ENCODE measurements at places on chromosomes 11 and 22. TPM values are rescaled to one million over a fixed set of nuclear protein-coding genes. Genes with fewer than 3 reads are reported as not detected.

GRCh38 chr22:22913989-22914388 lies 26.4 kb downstream of the IGLL5 start:
- no peak for DNase-seq

DNA sequence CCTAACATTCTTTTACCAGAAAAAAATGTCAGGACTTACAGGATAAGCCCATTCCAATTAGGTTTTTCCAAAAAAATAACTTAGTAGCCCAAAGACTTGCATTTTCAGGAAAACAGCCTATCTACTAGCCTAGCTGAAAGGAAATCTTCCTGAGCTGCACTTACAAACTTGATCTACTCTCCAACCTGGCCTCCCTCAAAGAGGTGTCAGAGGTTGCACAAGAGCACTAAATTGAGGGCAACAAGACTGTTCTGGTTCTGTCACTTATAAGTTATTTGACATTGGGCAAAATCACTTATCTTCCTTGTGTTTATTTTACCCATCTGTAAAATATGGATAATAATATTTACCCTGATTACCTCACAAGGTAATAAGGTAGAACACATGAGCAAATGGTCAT lies 7.9 kb upstream of the SOX6 start:
- no peak for DNase-seq

GRCh38 chr11:69770540-69770939 lies 4.6 kb downstream of the FGF4 start:
- DNase-seq: peak; percentile 63

OOSP1 gene
- not detected for total RNA-seq

DNA sequence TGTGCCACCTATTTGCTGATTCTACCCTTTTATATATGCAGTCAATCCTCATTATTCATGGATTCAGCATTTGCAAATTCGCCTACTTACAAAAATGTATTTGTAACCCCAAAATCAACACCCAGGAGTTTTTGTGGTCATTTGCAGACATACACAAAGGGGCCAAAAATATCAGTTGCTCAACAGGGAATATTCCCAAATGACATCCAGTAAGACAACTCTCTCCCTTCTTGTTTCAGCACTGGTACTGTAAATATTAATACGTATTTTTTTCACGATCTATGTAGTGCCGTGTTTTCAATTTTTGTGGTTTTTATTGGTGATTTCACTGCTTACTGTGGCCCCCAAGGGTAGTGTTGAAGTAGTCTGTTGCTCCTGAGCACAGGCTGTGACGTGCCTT lies 11.8 kb upstream of the CAVIN3 start:
- no peak for DNase-seq

DNA sequence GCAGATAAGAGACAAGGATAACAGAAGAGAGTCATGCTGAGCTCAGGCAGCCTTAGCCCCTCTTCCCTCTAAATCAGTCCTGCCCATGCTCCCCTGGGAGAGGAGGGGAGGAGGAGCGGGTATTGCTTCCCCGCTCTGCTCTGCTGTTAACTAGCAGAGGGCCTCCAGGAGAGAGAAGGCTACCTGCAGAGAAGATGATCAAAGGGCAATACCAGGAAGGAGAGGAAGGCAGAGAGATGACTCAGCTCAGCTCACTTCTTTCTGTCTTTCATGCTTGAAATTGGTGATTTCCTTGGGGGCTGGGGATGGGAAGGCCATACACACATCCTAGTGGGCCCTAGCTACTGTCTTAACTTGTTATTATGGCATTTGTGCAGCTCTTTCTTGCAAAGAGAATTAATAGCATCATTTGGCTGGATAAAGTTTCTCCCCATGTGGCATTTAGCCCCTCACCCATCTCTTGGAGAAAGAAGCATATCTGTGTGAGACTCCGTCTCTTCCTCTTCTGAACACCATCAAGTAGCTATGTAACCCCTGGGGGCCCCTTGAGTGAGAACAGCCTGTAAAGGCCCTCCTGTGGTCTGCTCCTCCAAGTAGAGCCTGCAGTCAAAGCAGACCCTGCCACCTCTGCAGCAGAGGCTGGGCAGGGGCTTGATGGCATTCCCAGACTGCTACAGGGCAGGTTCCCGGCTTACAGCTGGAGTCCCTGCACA lies 33.4 kb upstream of the AMOTL1 start:
- peak; percentile 43 for DNase-seq

DNA sequence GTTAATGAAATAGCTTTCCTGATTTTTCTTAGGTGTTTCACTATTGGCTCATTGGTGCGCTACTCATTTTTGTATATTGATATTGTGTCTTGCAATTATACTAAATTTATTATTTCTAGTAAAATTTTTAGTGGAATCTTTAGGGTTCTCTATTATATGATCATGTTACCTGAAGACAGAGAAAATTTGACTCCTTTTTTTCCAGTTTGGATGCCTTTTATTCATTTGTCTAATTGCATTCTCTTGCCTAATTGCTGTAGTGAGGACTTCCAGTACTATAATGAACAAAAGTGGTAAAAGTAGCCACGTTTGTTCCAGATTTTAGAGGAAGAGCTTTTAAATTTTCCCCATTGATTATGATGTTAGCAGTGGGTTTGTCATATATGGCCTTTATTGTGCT lies 114.0 kb upstream of the SERPIND1 start:
- DNase-seq: no peak

All from neural progenitor cell (in vitro differentiated cells).